ENCODE measurements at places on chromosomes 11 and 22.

DNA sequence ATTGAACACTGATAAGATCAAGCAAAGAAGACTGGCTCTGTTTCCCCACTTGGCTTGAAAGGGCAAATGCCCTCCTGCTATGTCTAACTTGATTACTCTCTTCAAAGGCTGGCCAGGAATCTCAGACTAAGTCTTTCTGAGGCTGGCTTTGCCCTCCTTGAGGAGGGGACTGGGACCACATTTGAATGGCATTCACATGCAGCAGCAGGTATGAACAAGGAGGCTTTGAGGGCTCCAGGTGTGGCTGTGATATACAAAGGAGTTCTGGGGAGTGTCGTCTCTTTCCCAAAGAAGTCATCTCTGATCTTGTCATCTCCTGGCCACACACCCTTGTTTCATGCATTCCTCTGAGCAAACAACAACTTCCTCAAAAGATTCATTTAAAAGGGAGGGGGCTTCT lies 130.8 kb downstream of the ARL14EP start:
- no peak overlapping the region for H3K4me3 ChIP-seq
- H3K36me3 ChIP-seq, result no peaks in the 10 kb centered on the region
- H3K27ac ChIP-seq, result no peak overlapping the region
- peaks cover 3% of the 10 kb centered on the region for H3K27me3 ChIP-seq
- ATAC-seq, result no peak
- H3K4me1 ChIP-seq, result no peaks in the 10 kb centered on the region

- no peaks in the 10 kb centered on the region for H3K27me3 ChIP-seq
- peaks cover 5% of the 10 kb centered on the region for H3K4me1 ChIP-seq
- H3K36me3 ChIP-seq, result peaks cover 64% of the 10 kb centered on the region
- no peak overlapping the region for H3K4me3 ChIP-seq
- no peak overlapping the region for H3K27ac ChIP-seq
- no peak for ATAC-seq
These were observed 43.4 kb upstream of the MN1 start for GRCh38 chr22:27844656-27845591.

GRCh38 chr22:36830601-36831000 lies 13.8 kb upstream of the PVALB start:
- no peak for ATAC-seq
- no peaks in the 10 kb centered on the region for H3K36me3 ChIP-seq
- peaks cover 15% of the 10 kb centered on the region for H3K4me1 ChIP-seq

- peaks cover 57% of the 10 kb centered on the region for H3K36me3 ChIP-seq
- H3K4me1 ChIP-seq, result peaks cover 5% of the 10 kb centered on the region
- no peak overlapping the region for H3K27ac ChIP-seq
- no peak overlapping the region for H3K4me3 ChIP-seq
- ATAC-seq, result no peak
These were observed 109.3 kb downstream of the MIAT start for GRCh38 chr22:26766510-26767350.

DNA sequence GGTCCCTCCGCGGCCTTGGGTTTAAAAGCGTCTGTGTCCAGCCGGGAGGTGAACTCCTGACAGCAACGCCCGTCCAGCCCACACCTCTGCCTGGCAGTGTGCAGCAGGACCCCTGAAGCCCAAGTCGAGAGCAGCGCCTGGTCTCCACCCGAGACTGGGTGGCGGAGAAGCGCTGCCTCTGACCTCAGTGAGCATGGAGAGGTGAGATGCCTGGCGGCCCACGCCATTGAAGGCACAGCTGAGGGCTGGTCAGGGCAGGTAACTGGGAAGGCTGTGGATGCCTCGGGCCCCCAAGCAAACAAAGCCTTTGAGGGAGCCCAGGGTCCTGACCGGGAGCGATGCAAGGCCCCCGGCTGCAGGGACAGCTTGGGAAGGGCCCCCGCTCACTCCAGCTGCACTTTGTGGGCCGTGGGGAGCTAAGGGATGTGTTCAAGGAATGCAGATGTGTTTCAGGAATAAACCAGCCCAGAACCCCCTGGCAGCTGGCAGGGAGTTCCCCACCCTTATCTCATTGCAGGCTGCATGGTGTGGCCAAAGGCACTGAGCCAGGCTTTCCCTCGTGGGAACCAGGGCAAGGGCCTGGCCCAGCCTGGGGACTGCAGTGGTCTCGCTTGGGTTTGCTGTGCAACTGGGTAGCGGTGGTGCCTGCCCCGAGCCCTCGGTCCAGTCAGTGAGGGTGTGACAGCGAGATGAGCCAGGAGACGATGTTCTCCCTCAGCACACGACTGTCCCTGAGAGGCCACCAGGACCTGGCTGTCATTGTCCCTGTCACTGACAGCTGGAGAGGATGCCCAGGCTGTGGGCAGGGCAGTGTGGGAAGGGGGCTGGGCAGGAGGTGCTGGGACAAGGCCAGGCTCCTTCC lies 92.5 kb downstream of the WNT7B start:
- no peak for ATAC-seq
- no peak overlapping the region for H3K27ac ChIP-seq
- peaks cover 11% of the 10 kb centered on the region for H3K27me3 ChIP-seq
- no peaks in the 10 kb centered on the region for H3K4me1 ChIP-seq

DNA sequence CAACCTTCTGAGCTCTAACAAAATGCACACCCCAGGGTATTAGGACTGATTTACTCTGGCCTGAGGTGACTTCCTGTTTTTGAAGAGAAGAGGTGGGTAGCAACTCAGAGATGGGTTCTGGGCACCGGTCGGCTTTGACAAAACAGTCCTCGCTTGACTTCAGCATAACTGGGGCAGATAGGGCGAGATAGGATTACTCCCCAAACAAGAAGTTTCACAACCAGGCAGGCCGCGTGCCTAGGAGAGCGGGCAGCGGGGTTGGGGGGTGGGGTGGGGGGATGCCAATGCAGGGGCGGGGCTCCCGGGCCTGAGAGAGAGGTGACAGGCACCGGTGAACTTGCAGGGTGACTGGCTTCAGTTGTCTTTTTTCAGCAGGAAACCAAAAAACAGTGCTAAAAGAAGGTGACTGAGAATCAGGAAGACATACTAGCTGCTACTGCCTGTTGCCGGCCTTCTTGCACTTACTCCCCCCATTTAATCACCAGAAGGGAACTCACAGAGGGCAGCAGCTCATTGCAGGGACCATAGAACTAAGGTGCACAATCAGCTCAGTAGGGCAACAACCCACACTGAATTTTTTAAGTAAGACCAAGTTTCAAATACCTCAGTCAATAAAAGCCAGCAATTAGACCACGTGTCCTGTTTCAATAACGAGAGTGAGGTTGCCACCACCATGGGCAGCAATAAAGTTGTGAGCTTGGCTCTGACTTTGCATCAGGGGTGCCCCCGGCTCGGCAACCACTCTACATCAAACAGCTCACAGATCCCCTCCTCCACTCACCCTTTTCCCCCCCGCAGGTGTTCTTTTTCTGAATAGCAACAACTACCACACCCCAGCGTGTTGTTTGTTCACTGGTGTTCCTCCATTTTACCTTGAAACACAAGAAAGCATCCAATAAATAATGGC lies 37.2 kb upstream of the ETS1 start:
- peaks cover 75% of the 10 kb centered on the region for H3K4me1 ChIP-seq
- ATAC-seq, result peak; percentile 59

- no peak overlapping the region for H3K4me3 ChIP-seq
- ATAC-seq, result no peak
- H3K27ac ChIP-seq, result no peak overlapping the region
- no peaks in the 10 kb centered on the region for H3K4me1 ChIP-seq
- H3K36me3 ChIP-seq, result no peaks in the 10 kb centered on the region
These were observed 530.5 kb upstream of the LRRC4C start for GRCh38 chr11:41989823-41990380.

DNA sequence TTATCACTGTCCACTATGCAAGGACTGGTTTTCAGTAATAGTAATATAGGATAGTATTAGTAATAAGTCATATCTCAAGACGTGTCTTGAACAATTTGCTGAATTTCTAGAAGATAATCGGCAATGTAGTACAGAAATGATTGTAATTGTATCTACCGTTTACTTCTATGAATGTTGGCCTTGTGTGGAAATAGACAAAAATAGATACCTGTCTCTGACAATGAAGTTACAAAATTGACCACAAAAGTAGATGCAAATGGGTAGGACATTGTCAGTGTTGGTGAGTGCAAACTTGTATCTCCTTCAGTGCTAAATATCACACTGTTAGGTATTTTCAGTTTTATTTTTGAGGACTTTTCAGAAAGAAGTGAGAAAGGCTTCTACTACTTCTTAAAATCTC lies 43.1 kb downstream of the SVIP start:
- peaks cover 7% of the 10 kb centered on the region for H3K27me3 ChIP-seq
- no peak for ATAC-seq
- H3K36me3 ChIP-seq, result no peaks in the 10 kb centered on the region

DNA sequence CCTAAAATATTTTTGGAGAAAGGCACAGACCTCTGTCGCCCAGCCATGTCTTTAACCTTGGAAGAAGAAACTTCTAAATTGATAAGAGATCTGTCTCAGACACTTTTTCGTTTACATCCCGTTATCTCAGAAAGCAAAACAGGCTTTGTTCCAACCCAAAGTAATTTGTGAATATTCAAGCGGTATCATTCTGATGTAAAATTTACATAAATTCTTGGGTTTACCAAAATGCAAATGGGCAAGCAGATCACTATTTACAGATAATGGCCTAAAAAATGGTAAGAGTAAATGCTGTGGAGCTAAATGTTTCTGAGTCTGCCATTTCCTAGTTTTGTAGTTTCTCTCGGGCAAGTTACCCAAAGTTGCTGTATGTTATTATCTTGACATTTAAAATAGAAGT lies 101.9 kb upstream of the VPREB1 start:
- no peak for ATAC-seq
- no peaks in the 10 kb centered on the region for H3K4me1 ChIP-seq
- H3K36me3 ChIP-seq, result no peaks in the 10 kb centered on the region
- peaks cover 38% of the 10 kb centered on the region for H3K27me3 ChIP-seq

DNA sequence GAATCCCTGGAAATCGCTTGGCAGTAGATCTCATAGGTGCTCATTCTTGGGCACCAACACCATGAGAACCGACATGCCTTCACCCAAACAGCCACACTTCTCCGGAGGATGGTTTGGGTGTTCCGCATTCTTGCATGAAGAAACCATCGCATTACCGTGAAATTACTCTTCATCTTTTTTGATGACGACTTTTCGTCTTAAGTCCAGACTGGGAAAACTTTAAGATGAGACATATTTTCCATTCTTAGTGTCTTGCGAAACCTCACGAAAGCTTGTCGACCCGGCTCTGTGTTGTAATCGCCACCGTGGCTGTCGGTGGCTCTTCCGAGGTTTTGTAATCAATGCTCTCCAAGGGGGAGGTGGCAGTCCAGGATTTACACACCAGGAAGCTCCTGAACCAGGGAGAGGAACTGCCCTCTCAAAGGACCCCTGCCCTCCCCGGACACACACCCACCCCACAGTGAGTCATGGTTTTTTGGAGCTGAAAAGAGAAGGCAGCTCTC lies 1.7 kb downstream of the TOM1 start:
- H3K27ac ChIP-seq, result peak overlapping the region; percentile 94
- H3K27me3 ChIP-seq, result no peaks in the 10 kb centered on the region
- H3K36me3 ChIP-seq, result peaks cover 32% of the 10 kb centered on the region
- ATAC-seq, result no peak
- peak overlapping the region; percentile 83 for H3K4me3 ChIP-seq

All from activated T-helper 17 cell treated with anti-CD3 and anti-CD28 coated beads, Interleukin-2, amount 50 U/mL, for 72 hours (primary cell).